ENCODE measurements at places on chromosomes 13 and 19.

- no peak for DNase-seq
Observed at GRCh38 chr19:1671716-1672037, 19.3 kb upstream of the TCF3 start.

GRCh38 chr13:73171271-73171682, 112.5 kb downstream of the KLF5 start:
- DNase-seq, result no peak

DNA sequence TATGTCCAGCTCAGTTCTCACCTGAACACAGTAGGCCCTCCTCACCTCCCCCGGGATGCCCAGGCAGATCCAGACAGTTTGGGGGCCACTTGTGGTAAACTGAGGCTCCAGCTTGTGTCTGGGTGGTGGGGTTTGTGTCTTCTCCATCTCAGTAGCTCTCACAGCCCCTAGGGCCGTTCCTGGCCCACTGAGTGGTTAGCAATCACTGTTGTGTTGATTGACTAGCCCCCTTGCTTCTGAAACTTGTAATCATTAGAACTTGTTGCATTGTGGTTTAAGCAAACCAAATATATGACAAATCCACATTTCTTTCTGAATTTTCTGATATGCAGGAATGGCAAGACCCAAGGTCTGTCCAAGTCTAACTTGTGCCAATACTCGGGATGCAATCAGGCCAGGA, 13.9 kb upstream of the ZNF536 start:
- no peak for DNase-seq

DNA sequence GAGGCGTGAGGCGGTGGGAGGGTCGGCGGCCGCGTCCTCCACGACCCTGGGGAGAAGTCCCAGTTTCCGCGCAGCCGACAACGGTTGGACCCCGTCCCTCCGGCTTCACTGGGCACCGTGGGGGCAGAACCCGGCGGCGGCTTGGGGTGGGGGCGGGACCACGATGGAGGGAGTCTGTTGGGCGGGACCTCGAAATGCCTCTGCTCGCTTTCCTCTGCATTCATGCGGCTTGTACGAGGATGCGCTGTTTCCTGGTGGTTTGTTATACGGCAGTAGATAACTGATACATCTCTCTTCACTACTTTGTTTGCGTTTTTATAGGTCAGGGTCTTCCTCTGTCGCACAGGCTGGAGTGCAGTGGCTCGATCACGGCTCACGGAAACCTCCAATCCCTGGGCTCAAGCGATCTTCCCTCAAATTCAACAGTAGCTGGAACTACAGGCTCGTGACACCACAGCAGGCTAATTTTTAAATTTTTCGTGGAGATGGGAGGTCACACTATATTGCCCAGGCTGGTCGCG, 24.6 kb upstream of the ZNF846 start:
- DNase-seq, result no peak

DNA sequence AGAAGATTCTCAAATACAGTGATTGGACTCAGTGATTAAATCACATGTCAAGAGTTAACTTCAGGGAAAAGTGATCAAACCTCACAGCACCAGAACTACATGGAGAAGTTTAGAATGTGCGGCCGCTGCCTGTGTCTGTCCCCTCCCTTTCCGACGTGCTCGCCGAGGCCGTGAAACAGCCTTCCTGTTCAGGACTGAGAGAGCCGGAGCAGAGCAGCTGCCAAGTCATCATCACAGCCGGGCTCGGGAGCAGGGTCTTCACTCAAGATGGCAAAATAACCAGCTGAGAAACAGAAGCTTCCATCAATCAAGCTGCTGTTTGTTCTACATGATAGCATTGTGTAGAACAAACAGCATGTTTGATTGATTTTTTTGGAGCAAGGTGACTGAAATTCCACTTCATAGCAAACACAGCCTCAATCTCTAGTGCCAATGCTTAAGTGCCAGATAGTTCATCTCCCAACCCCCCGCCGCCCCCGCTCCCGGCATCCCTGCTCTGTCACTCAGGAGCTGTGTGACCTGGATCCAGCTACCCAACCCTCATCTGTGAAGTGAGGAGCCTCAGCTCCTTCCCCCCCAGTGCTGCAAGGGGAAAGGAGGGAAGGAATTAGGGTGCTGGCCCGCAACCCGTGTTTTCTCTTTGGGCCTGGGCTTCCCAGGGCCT, 70.6 kb downstream of the HSPH1 start:
- DNase-seq, result no peak

- no peak for DNase-seq
Observed at GRCh38 chr19:4229179-4229931, at the start of gene EBI3. EBI3 (plus strand) TSS chr19:4229523; CDS start chr19:4229551, 28 bp downstream.

DNA sequence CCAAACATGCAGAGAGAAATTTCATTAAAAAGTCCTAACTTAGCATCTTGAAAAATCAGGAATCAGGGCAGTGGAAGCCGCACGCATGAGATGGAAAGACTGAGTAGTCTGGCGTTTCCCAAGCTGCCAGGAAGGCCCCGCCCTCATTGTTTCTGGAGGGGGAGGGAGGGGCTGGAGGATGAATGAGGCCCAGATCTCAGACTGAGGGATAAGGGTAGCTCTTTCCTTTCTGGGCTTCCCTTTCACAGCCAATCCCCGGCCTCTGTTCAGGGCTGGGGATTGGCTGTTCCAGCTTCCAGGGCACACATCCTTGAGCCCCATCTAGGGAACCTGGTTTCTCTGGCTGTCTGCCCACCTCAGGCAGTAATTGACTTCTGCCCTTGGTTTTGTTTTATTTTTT, 7.3 kb downstream of the C19orf53 start:
- no peak for DNase-seq

- DNase-seq, result no peak
Observed at GRCh38 chr13:37403776-37404527, 194.6 kb downstream of the POSTN start.

Data from NCI-H1694 (cell line).